ENCODE measurements at places on chromosomes 5 and 9. TPM values are rescaled to one million over a fixed set of nuclear protein-coding genes. Genes with fewer than 3 reads are reported as not detected.

GLRA1 gene
- total RNA-seq: not detected

TMEM141 gene
- total RNA-seq: 123 TPM

SHISAL2B gene
- not detected for total RNA-seq

SELENOP gene
- 213 TPM for total RNA-seq
